ENCODE measurements at places on chromosomes 3 and 15.

DNA sequence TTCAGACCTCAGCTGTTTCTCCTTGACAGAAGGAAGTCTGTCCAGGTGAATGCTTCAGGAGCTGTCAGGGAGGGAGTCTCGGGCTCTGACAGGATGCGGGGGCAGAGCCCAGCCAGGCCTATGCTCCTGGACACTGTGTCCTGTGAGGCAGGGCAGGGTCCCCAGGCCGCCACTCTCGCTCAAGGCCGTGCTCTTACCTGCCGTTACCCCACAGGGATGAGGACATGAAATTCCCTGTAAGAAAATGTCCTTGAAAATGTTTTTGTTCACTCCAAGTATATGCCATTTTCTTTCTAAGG lies 63.9 kb downstream of the BOC start:
- no peak for DNase-seq

DNA sequence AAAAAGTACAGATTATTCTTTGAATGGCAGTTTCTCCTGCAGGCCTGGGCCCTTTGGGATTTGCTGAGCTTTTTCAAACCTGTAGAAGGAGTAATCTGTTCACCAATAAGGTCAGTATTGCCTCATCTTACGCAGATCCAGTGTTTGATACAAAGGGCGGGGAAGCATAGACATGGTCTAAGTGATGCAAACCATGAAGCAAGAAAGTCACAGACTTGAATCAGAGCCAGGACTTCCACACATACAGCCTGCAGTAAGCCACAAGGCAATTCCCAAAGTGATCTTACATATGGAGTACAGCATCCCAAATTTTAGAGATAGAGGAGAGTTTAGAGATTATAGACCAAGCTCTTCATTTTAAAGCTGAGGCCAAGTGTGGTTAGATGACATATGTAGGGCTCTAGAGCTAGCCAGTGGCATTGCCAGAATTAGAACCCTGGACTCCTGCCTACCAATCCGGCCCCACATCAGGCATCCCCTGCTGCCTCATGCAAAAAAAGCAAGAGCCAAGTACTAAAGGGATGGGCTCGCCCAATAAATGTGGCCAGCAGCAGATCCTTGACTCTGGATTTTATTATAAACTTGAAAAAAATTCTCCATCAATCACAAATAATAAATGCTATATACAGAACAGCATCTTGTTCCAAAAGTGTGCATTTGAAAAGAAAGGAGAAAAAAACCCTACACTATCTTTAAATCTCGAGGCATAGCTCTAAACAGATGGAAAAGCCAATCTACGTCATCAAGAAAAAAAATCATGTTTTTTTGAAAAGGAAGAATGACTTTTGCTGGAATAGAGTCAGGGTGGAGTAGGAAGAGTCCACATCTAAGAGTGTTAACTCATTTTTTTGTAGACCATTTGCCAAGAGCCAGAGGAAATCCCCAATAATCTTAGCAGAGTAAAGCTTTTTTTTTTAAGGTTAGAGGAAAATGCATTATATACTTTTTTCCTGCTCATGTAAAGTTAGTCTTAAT lies 24.0 kb downstream of the ABI3BP start:
- DNase-seq, result no peak

- DNase-seq, result no peak
These were observed 181.5 kb upstream of the ICE2 start for GRCh38 chr15:60660290-60661051.

- DNase-seq, result no peak
These were observed 204.6 kb downstream of the ZIC1 start for GRCh38 chr3:147613725-147614124.

GRCh38 chr3:45366290-45366689 lies 22.1 kb upstream of the LARS2 start:
- no peak for DNase-seq

- no peak for DNase-seq
These were observed 43.4 kb downstream of the PXYLP1 start for GRCh38 chr3:141275032-141275422.

DNA sequence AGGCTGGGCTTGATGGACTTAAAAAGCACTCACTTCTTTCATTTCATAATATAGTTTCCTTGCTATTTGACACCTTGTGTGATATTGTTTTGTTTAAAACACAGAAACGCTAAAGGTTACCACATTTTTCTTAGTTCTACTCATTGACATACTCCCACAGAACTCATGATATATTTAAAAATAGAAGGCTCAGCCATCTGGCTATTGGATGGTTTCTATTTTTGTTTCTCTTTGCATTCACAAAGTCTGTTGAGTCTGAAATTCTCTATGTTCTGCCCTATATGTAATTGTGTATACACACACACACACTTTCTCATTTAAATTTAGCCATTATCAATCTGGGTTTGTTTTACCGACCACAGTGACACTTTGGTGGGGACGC lies 128.2 kb downstream of the SOX2 start:
- DNase-seq, result no peak

DNA sequence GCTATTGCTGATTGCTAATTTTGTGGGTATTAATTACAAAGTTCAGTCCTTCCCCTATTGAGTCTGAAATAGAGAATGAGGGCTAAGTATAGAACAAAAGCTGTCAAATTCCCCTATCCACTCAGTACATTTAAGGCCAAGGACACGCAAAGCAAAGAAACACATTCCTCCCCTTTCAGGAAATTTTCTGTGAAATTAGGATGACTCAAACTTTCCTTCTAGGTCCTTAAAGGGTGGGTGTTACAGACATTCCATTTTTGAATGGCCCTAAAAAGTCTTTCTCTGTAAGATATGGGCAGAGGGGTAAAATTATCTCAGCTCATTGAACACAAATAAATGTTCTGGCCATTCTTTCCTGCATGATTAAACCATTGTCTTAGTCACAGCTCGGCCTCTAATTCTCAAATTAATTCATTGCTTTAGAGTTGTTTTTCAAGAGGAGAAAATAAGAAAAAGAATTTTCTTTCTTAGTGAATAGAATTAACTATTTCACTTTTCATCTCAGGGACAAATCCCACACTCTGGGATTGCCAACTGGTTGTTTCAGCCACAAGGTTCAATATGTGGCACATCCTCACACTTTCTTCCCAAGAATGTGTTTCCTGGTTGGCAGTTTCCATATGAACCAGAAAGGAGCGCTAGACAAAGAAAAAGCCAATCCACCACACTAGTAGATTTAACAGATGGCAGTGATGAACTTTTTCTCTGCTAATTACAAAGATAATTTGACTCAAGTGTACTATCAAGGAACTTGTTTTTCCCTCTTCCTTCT lies 424.1 kb downstream of the ZNF385D start:
- DNase-seq, result no peak

- DNase-seq, result peak; percentile 31
These were observed 52.7 kb upstream of the SPTSSB start for GRCh38 chr3:161423911-161424522.

DNA sequence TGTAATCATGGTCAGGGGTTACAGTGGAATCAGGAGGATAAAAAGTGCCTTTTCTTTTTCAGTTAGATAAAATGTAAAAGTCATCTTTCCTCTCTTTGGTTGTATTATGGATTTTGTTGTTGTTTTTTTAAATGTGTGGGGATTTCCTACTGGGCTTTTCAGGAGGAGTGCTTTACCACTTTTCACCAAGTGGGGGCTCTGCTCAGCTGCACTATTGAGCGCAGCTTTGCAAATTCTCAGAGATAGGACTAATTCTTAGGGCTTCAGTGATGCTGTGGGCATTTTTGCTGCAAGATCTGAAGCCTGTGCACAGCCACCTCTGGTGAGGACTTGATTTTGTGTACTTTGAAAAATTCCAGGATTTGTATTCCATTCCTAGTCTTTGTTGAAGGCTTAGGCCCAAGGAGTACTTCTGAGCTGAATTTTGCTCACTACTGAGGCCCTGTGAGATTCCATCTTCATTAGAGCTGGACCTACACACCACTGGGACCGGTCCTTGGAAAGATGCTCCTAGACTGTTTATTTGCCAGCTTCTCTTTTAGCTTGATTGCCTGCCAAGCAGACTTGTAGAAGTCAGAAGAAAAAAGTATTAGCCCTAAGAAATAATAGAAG lies 7.5 kb downstream of the GNB5 start:
- DNase-seq, result no peak

- no peak for DNase-seq
These were observed 4.0 kb downstream of the BAHD1 start for GRCh38 chr15:40444736-40445135.

GRCh38 chr3:27568393-27568792 lies 84.2 kb upstream of the SLC4A7 start:
- DNase-seq, result no peak

DNA sequence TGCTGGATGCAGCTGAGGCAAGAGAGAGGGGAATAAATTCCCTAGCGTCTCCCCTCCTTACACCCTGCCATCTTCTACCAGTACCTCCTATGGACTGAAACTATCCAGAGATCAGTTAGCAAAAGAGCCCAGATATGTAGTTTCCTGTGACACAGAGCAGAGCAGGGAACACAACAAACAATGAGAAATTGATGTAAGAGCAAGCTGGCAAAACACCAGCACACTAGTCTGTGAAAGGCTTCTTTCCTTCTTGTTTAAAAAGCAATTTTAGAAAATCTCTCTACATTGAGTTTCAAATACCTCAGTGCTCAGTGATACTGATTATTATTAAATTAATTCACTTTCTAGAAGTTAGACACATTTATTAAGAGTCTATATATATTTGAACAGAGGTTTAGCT lies 215.6 kb upstream of the AZI2 start:
- DNase-seq, result no peak

DNA sequence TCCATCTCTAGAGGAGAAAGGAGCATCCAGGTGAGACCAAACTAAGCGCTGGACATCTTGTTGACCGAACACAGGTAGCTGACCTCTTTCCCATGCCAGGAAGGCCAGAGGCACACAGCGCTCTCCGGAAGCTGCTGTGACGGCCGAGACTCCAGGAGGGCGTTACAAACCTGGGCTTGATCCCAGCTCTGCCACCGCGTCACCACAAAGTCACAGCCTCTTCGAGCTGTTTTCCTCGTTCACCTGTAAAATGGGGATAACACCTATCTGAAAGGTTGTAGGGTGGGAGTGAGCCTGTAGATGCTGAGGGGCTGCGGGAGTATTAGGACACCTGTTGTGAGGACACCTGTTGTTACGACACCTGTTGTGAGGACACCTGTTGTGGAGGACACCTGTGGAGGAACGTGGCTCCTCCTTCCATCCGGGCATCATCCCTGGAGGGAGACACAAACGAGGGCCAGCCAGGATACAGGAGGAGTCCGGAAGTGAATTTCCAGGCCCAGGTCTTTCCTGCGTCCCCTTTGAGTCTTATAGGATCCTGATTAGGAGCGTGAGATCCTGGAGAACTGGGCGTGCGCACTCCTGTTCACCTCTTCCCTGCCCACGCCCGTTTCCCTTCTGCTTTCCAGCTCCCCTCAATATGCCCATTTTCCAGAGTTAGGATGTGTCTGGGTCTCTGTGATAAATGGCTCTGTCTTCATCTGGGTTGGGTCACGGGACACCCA lies 2.3 kb upstream of the MUC4 start:
- no peak for DNase-seq

DNA sequence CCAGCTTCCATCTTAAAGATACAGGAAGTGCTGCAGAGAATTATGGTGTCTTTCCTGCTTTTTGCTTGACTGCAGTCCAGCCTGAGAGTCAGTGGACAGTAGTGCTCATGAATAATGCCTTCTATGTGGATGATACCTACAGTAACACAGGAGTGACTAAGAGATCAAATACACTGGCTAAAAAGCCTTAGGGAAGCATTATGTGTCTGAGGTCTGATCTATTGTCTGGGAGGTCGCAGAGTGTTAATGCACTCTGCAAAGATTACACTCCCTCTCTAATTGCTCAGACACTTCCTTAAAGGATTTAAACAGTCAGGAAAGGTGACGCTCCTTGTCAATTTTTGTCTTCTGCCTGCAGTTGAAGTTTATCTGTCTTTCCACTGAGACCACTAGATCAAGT lies 183.6 kb downstream of the MCTP2 start:
- no peak for DNase-seq

DNA sequence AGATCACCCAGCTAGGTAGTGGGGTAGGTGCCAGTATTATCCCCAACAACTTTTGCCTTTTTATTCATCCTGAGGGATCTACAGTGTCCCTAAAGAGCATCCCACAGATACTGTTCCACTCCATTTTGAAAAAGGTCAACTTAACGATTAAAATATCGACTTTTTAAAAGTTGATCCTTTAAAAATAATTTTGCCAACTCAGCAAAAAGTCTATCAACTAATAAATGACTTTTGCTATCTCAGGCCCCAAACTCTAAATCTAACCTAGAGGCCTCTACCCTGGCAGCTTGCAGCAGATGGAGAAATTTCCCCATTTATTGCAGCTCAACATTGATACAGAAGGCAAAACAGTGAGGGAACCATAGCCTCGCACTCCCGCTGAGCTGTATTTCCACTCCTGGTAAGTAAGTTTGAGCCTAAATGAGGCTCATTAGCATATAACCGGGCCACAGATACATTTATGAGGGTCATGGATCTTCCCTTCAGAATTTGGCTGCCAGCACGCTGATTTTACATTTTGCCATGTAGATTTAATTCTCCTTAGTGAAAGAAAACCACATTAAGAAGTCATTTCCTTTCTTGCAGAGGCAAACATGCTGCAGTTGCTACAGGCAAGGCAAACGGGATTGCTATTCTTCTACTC lies 704.1 kb upstream of the CFAP20DC start:
- DNase-seq, result no peak

DNA sequence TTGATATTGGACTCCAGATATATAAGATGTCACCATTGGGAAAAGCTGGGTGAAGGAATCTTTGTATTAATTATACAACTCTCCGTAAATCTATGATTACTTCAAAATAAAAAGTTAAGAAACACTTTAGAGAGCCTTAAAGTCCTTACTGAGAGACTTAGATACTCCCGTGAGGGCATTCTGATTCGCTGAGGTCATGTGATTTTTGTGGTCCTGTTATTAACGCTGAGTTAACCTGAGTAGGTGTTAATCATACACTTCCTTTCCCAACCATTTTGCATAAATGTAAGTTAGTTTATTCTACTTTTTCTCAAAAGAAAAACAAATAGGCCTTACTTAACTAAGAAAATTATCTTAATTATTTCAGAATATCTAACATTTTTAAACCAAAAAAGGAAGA lies 67.1 kb upstream of the LMOD3 start:
- DNase-seq, result no peak

- DNase-seq, result no peak
These were observed 30.4 kb downstream of the ATG3 start for GRCh38 chr3:112531358-112531781.

DNA sequence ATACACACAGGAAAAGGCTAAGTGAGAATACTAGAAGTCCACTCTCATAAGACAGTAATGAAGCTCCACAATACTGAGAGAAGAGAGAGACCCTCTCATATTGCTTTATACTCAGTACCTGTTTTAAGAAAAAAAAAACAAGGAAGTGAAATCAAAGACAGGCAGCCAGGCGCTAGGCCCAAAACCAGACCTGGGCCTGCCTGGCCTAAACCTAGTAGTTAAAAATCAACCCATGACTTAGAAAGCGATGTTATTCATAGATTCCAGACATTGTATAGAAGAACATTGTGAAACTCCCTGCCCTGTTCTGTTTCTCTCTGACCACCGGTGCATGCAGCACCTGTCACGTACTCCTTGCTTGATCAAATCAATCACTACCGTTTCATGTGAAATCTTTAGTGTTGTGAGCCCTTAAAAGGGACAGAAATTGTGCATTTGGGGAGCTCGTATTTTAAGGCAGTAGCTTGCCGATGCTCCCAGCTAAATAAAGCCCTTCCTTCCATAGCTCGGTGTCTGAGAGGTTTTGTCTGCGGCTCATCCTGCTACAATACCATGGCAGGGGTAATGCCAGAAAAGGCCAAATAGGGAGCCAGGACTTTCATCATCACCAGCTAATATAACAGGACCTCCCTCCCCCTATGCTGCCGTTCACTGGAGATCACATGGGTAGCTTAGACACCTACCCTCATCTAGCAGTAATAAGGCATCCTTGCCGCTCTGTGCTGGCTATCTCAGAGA lies 1294.1 kb downstream of the NSUN3 start:
- no peak for DNase-seq
